A549 treated with CpdA at 1 μM for 4 hours (cell line): ENCODE measurements at places on chromosomes 16 and 17. TPM values are rescaled to one million over a fixed set of nuclear protein-coding genes. Genes with fewer than 3 reads are reported as not detected.

The TMEM204 gene
- total RNA-seq: not detected in 5 replicates

The KRT16 gene
- total RNA-seq: 0.43 to 0.96 TPM (median 0.73 TPM) in 5 replicates

The ITGAX gene
- total RNA-seq: 1.2 to 2.4 TPM (median 1.3 TPM) in 5 replicates

The KCNG4 gene
- not detected in 5 replicates for total RNA-seq

The SLC43A2 gene
- total RNA-seq: 5.5 to 8.5 TPM (median 6.5 TPM) in 5 replicates

The KRT28 gene
- not detected in 5 replicates for total RNA-seq

The TAT gene
- 0.02 to 0.09 TPM (median 0.05 TPM) in 3 of 5 replicates, not detected in the others for total RNA-seq

The MFAP4 gene
- total RNA-seq: 0.07 TPM in 1 of 5 replicates, not detected in the others

The DRC3 gene
- total RNA-seq: 1.3 to 3.4 TPM (median 2.5 TPM) in 5 replicates

The CBFA2T3 gene
- 0.29 to 0.47 TPM (median 0.41 TPM) in 5 replicates for total RNA-seq

The KCNJ18 gene
- 0.03 to 0.07 TPM in 2 of 5 replicates, not detected in the others for total RNA-seq

The FAM20A gene
- not detected in 5 replicates for total RNA-seq

The CDH5 gene
- total RNA-seq: 0.12 to 0.41 TPM (median 0.17 TPM) in 5 replicates

The ACSM2A gene
- total RNA-seq: not detected in 5 replicates

The TSPAN10 gene
- 4.5 to 7.3 TPM (median 5.4 TPM) in 5 replicates for total RNA-seq

The TMEM114 gene
- not detected in 5 replicates for total RNA-seq

The TAF15 gene
- total RNA-seq: 209 to 237 TPM (median 216 TPM) in 5 replicates

The TUBB3 gene
- total RNA-seq: 177 to 263 TPM (median 233 TPM) in 5 replicates

The E2F4 gene
- 75.9 to 98.6 TPM (median 92.7 TPM) in 5 replicates for total RNA-seq

The SIRT7 gene
- total RNA-seq: 29.4 to 47.5 TPM (median 40.8 TPM) in 5 replicates

The TNK1 gene
- total RNA-seq: 1.5 to 2.4 TPM (median 1.8 TPM) in 5 replicates

The SPNS2 gene
- total RNA-seq: 7.3 to 13.9 TPM (median 10.7 TPM) in 5 replicates

The MT1E gene
- total RNA-seq: 0.80 TPM in 1 of 5 replicates, not detected in the others

The CBLN1 gene
- total RNA-seq: 0.05 to 0.24 TPM (median 0.12 TPM) in 3 of 5 replicates, not detected in the others

The NGFR gene
- 0.57 to 0.96 TPM (median 0.62 TPM) in 5 replicates for total RNA-seq

The CSH1 gene
- total RNA-seq: not detected in 5 replicates

The EPN3 gene
- total RNA-seq: 0.10 to 0.63 TPM (median 0.17 TPM) in 5 replicates

The CLEC10A gene
- total RNA-seq: not detected in 5 replicates

The CLEC19A gene
- 0.06 to 0.16 TPM (median 0.13 TPM) in 4 of 5 replicates, not detected in the other for total RNA-seq

The ASPA gene
- total RNA-seq: not detected in 5 replicates

The ASPSCR1 gene
- 20.0 to 33.0 TPM (median 28.1 TPM) in 5 replicates for total RNA-seq

The CCDC154 gene
- 0.14 to 0.89 TPM (median 0.44 TPM) in 5 replicates for total RNA-seq

The KRTAP3-2 gene
- total RNA-seq: 0.16 to 0.35 TPM (median 0.30 TPM) in 3 of 5 replicates, not detected in the others

The HS3ST3A1 gene
- total RNA-seq: 0.15 to 0.26 TPM in 2 of 5 replicates, not detected in the others

The PRCD gene
- total RNA-seq: 0.02 TPM in 1 of 5 replicates, not detected in the others

The KRTAP2-1 gene
- not detected in 5 replicates for total RNA-seq

The SLC13A2 gene
- 0.06 to 0.21 TPM (median 0.13 TPM) in 4 of 5 replicates, not detected in the other for total RNA-seq

The TM4SF5 gene
- total RNA-seq: 0.48 to 0.91 TPM (median 0.65 TPM) in 5 replicates

The SLFN14 gene
- not detected in 5 replicates for total RNA-seq

The ESRP2 gene
- 0.05 to 0.21 TPM (median 0.12 TPM) in 4 of 5 replicates, not detected in the other for total RNA-seq

The NPIPA3 gene
- 0.73 to 1.9 TPM (median 1.7 TPM) in 5 replicates for total RNA-seq

The BCL6B gene
- total RNA-seq: not detected in 5 replicates

The SPOP gene
- 38.1 to 44.1 TPM (median 40.3 TPM) in 5 replicates for total RNA-seq

The CCL3 gene
- total RNA-seq: not detected in 5 replicates

The TIGD7 gene
- 0.86 to 1.5 TPM (median 1.4 TPM) in 5 replicates for total RNA-seq
